NCI-H1092 (cell line): ENCODE measurements at places on chromosomes 5 and 9.

DNA sequence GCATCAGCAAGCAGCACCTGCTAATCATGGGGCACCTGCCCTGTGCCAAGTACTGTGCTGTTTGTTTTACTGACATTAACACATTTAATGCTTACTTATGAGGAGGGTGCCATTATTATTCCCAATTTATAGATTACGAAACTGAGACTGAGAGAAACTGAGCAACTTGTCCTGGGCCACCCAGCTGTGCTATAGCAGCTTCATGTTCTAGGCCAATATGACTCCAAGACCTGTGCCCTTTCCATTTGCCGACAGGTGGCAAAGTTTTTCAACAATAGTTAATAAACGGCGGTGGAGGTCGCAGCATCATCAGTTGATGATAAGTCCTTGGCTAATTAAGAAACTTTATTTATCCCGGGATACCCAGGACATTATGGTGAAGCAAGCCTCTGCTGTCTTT is 55.4 kb downstream of the TIMD4 start:
- no peak for DNase-seq

GRCh38 chr9:121744002-121744686 is 92.7 kb downstream of the DAB2IP start:
- DNase-seq: no peak

DNA sequence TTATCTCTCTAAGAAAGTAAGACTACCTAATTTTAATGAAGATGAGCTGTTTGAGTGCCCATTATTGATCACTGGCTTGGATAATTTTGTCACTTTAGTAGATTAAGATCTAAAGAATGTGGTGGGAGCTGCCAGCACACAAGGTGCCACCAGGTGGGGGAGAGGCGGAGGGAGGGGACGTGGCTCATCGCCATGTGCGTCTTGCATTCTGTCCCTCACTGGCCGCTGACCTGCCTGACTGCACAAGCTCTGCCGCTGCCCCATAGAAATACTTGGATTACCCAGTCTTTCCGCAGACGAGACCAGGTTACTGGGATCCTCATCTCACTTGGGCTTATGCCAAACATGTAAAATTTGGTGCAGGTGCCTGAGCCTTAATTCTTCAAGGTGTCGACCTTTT is 37.6 kb downstream of the RHOBTB3 start:
- no peak for DNase-seq

DNA sequence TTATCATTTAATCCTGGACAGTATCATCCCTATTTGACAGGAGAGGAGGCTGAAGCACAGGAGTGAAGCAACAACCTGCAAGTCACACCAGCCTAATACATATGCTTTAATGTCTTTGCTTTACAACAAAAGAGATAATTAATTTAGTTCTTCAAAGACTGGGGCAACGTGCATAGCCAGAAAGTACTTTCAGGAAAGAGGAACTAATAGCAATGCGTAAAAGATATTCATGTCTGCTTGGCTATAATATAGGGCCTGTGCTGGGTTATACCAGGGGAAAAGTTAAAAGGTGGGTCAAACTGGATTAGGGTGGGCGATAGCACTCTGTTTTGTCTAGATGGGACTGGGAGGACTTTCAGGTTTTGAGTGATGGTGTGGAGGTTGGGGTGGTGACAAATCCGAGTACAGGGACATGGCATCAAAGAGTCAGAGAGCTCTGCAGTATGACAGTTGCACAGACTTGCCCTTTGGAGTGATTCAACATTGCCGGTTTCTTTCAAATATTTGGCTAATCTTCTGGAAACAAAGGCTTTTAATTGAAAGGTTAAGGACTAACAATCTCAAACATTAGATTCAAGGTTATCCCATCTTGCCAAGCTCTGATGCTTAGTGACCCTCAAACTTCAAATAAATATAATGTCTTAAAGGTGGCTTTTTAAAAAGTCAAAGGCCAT is 11.9 kb downstream of the DAB2 start:
- no peak for DNase-seq

DNA sequence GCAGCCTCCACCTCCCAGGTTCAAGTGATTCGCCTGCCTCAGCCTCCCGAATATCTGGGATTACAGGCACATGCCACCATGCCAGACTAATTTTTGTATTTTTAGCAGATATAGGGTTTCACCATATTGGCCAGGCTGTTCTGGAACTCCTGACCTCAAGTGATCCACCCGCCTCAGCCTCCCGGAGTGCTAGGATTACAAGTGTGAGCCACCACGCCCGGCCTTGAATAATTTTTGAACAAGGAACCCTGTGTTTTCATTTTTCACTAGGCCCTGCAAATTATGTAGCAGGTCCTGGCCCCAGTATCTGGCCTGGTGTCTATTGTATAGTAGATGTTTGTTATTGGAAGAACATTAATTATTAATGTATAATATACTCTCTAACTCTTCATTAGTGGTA is 140.7 kb downstream of the PIK3R1 start:
- no peak for DNase-seq

- no peak for DNase-seq
Measured at GRCh38 chr9:35696520-35697215, 6.9 kb upstream of the TPM2 start.

- no peak for DNase-seq
Measured at GRCh38 chr5:120789918-120790317, 325.8 kb downstream of the PRR16 start.

DNA sequence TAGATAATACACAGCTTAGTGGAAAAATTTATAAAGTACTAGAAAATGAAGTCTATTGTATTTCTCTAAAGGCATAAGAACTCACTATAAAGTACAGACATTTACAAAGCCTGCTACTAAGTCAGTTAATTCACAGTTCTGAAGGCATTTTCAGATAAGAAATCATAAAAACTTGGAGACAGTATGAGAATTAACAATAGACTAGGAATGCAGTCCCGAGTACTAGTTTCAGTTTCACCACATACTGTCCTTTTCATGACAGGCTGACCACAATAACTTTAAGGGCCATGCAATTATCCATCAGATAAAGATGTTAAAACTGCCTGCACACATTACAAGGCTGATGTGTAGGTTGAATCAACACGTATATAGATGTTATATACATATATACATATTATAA is 362.6 kb upstream of the SMC2 start:
- no peak for DNase-seq

GRCh38 chr9:130756037-130756436 is 62.5 kb downstream of the EXOSC2 start:
- no peak for DNase-seq

DNA sequence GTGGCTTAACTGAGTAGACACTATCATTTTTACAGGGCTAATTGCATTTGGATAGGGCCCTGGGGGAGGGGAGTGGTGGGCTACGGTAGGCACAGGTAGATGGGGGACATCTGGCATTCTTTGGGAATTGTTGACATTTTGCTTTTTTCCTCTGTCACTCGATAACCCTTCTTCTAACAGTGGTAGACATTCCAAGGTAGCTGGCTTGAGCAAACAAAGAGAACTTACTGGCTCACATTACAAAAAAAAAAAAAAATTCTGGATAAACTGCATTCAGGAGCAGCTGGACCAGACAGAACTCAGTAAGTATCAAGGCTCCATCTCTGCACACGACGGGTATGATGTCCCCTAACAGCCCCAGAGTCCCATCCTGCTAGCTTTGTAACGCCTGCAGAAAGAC is 585.2 kb downstream of the ZNF608 start:
- DNase-seq: no peak
